Fibroblast of lung (primary cell): ENCODE measurements at places on chromosomes 1 and 21.

DNA sequence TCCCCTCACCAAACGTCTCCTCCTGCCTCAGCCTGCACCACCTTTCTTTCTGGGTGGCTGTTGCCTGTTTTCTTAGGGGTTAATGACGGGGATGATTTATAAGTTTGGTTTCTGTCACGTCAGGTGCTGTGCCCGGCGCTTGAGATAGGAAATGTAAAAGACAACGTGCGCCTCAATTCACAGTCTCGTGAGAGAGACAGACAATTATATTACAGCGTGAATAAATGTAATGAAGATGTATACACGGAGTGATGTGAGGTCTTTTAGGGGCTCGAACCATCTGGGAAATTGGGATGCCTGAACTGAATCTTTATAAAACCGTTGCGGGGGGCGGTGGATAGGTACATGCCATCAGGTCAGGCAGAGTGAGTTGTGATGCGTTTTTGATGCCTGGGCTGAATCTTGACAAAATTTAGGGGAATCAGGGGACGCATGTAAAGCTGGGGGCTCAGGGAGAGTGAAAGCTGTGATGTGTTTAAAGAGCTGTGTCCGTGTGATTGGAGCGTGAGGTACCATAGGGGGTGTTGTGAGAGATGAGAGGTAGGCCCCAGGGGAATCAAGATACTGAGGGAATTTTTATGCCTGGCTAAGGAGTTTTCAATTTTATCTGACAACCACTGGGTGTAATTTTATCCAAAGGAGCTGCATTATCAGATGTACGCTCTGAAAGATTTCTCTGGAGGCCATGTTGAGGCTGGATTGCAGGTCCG, 831 bp downstream of the TIPRL start:
- peak; percentile 14 for DNase-seq

- DNase-seq = peak; percentile 51
These were observed 11.7 kb downstream of the USP25 start for GRCh38 chr21:15741510-15741909.

DNA sequence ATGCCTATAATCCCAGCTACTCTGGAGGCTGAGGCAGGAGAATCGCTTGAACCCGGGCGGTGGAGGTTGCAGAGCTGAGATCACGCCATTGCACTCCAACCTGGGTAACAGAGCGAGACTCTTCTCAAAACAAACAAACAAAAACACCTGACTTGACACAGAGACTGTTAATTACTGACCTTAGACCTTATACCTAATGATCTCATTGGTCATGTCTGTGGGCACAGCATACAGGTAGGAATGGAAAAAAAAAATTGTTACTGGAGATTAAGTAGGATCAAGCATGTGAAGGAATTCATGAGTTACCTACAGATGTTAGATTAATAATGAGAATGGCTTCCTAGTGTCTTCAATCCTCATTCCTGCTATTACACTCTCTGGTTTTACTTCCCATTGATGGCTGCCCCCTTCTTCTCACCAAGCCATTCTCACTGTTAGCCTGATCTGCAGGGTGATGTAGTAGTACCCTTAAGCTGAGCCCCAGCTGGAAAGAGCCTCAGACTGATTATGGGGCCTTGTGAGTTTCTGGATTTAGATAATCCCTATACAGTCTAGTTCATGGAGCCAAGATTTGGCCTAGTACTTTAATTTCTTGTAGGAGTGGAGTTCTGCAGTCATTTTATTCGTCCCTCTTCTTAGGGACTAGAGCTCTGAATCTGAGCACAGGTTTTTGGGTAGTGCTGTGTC, 8.8 kb downstream of the TBCE start:
- DNase-seq = no peak

DNA sequence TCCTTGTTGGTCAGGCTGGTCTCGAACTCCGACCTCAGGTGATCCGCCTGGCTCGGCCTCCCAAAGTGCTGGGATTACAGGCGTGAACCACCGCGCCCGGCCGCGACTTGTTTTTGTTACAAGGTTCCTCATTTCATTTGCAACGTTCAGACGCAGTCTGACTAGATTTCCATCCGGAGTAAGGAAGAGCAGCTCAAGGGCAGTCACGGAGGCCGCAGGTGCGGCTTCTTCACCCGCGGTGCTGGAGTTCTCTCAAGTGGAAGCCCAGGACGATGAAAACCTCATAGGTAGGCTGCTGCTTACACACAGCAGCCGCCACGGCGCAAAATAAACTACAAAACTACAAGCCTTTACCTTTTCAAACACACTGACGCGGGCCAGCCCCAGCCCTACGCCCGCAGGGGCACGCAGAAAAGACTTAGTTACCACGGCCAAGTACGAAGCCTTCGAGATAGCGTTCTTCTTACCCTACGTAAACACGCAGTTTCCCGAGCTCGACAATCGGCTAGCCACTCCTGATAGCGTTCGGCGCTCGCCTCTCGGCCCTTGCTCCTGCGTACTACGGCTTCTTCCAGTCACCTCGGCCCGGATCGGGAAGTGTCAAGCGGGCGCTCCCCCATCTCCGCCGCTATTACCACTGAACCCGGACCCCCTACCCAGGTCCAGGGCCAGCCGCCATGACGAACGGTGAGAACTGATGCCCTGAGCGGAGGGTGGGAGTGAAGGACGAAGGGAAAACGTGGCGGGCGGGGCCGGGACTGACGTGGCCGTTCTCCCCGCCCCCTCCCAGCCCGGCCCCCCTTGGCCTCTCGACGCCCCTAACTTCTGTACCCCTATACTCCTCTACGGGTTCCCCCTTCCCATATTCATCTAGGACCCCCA, at the start of gene TMEM167B:
Gene TMEM167B, plus strand, starts transcription at position 569 of the 882 bp plus-strand sequence. Its CDS starts 109 bp downstream, at position 678.
- DNase-seq = peak; percentile 98

DNA sequence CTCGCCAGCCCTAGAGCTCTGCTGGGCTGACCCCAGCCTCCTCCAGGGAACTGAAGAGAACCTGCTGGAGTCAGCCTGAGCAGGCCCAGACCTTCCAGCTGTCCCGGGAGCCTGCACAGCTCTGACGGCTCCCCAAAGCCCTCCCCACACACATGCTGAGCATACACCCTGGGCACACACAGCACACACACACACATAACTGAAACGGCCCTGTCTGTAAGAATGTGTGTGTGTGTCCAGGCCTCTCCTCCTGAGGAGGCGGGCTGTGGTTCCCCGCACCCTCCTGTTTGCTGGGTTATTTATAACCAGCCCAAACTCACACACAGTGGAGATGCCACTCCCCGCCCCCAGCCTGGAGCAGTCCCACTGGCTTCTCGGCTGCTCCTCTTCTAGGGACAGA, 20.2 kb downstream of the SDC3 start:
- DNase-seq = peak; percentile 96

- DNase-seq = no peak
These were observed 402 bp upstream of the AK4 start for GRCh38 chr1:65147424-65148177.

DNA sequence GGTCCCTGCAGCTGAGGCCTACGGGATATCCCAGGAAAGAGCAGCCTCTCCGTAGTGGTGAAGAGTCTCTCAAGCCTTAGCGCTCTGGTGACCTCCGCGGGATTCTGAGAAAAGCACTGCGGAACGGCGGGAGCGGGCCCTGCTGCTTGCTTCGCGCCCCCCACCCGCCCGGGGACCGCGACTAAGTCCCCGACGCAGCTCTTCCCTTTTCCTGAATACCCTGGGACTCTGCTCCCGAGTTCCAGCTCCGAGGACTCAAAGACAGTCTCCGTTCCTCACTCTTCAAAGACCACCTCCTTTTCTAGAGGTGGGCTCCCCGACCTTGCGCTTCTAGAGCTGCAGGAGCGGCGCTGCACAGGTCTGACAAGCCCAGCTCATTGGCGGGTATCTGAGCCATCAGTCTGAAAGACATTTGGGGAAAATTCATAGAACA, 3.6 kb upstream of the PRRX1 start:
- DNase-seq = no peak

- no peak for DNase-seq
These were observed 2.3 kb downstream of the ECE1 start for GRCh38 chr1:21287905-21288514.

DNA sequence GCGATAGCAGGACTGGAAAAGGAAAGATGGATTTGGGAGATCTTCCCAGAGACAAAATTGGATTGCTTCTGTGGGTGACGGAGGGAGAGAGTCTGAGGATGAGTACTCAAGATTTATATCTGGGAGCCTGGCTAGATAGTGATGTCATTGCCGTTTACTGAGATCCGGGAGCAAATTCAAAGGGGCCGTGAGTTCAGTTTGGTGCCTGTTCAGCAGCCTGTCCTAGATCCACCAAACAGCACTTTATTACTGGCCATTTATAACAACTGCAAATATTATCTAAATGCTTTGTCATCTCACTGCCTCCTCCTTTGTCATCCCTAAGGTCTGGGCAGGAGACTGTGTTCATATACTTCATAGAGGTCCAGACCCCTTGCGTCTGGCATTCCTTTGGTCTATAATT, 29.2 kb downstream of the MAPKAPK2 start:
- peak; percentile 46 for DNase-seq

- no peak for DNase-seq
These were observed 53.4 kb downstream of the PLXNA2 start for GRCh38 chr1:208190784-208191183.

DNA sequence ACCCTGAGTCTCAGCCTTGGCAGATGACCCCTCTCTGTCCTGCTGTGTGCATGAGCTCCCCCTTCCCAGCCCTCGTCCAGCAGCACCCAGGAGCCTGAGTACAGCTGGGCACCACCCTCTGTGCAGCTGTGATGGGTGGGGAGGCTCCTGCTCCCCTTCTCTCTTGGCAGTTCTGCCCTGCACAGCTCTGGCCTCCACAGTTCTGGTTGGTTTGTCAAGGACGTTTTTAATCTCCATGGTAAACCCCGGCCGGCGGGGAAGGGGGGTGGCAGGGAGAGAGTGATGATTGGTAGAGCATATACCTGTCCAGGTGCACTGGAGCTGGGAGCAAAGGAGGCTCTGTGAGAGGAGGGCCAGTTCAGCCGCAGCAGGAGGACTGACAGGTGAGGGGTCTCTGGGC, at the start of gene CLCNKA:
Gene CLCNKA, plus strand, starts transcription at position 356 of the 400 bp plus-strand sequence. CDS start 584 bp downstream, outside the sequence.
- no peak for DNase-seq

- no peak for DNase-seq
These were observed 48.5 kb downstream of the BRINP3 start for GRCh38 chr1:190429141-190429540.

GRCh38 chr1:109750920-109751319, 10.1 kb upstream of the GSTM3 start:
- no peak for DNase-seq

DNA sequence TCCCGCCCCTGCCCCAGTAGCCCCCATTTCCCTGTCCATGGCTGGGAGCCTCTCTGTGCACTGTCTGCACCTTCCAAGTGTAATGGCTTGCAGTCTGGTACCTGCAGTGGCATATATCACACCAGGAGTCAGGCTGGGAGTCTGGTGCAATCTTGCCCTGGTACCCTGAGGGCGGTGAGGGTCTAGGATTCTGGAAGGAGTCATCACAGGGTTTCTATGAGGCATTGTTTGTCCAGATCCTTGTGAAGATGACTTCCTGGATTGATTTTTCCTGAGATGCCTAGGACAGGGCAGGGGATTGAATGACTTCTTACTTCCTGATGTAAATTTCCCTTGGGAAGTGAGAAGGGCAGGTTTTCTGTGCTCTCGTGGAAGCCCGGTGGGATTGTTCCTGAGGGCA, 5.9 kb upstream of the PKP1 start:
- DNase-seq = no peak

- no peak for DNase-seq
These were observed 58.2 kb upstream of the TPTE start for GRCh38 chr21:10463156-10463555.

- DNase-seq = peak; percentile 73
These were observed 46.1 kb upstream of the BACE2 start for GRCh38 chr21:41121785-41122415.

GRCh38 chr1:152052606-152053005, 15.8 kb upstream of the S100A11 start:
- peak; percentile 63 for DNase-seq

GRCh38 chr1:88061492-88062177, 622.4 kb upstream of the PKN2 start:
- DNase-seq = peak; percentile 79

DNA sequence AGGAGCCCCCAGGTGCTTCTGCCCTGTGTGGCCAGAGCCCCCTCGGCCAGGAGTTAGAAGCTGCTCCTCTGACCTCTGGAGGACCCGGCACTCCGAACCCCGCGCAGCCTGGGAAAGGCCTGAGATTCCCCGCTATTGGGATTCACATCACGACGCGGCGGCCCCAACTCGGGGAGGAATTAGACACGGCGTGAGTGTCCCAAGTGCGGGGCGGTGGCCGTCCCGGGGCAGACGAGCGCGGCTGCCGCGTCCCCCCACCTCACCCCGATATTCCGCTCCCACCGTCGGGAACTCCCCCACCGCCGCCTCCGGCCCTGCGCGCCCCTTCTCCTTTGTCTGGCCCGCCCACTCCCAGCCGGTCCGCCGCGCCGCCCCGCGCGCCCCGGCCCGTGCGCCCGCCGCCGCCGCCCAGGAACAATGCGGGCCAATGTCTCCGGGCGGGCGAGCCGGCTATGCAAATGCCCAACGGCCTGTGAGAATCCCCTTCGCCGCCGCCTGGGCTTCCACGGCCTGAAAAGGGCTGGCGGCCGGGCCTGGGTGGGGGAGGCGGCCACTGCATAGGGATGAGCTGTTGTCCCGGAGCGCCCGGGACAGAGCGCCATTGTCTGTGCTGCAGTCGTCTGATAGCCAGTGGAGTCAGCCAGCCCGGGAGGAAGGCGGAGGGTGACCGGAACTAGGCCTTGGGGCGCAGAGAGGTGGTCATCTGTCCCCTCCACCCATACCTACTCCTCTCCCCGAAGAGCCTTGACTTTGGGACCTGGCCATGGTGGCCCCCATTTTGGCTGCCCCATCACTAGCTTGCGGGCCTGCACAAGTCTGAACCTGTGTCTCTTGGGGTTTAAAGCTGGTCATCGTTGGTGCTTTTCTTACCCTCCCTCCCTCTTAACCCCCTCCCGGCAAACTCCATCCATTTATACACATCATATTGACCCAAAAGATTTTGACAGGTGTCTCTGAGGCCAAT, 19.4 kb downstream of the RHBG start:
- DNase-seq = no peak

- peak; percentile 61 for DNase-seq
These were observed 61.3 kb downstream of the RAP1GAP start for GRCh38 chr1:21607549-21608529.

DNA sequence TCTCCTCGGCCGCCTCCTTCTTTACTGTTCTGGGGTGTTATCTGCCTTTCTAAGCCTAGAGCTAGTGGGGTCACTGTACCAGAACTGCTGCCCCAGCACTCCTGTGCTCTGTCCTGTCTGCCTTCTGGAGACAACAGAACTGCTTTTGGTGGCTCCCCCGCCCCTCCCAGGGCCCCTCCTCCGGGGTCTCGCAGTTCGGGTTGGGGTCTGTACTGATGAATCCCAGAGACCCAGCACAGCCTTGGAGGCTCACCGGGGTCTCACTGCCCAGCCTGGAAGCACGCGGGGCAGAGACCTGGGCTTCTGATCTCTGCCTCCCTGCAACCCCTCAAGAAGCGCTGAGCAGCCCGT, 3.2 kb upstream of the PLEKHA6 start:
- DNase-seq = no peak

- peak; percentile 47 for DNase-seq
These were observed 10.8 kb downstream of the TRIM45 start for GRCh38 chr1:117110774-117111173.

GRCh38 chr1:230376296-230376695, 49.8 kb downstream of the PGBD5 start:
- DNase-seq = no peak

- peak; percentile 95 for DNase-seq
These were observed 22.7 kb upstream of the LAMC2 start for GRCh38 chr1:183163316-183163715.
